Prostate gland (tissue), 2 donors: ENCODE measurements at places on chromosomes 4 and X. TPM values are rescaled to one million over a fixed set of nuclear protein-coding genes. Genes with fewer than 3 reads are reported as not detected.

- no peaks in the 10 kb centered on the region for H3K27me3 ChIP-seq
- no peak overlapping the region for H3K27ac ChIP-seq
- no peaks in the 10 kb centered on the region for H3K36me3 ChIP-seq
These were observed 255.8 kb downstream of the OPHN1 start for GRCh38 chrX:68177542-68177941.

DNA sequence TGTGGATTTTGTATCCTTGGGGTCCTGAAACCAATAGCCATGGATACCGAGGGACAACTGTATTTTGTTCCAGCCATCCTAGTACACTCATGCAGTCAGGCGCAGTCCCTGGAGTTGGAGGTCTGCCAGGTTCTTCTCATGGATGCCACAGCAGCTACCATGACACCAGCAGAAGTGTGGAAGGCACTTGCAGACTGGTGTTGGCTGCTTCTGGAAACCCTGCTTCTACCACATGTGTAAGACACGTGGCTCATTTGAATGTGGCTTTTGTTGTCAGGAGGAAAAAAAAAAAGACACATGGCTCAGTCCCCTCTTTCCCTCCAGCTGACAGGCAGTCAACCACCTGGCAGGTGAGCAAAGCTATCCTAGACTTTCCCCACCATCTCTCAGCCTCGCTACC, 19.4 kb downstream of the DRD5 start:
- H3K27ac ChIP-seq = no peak overlapping the region
- no peaks in the 10 kb centered on the region for H3K36me3 ChIP-seq
- H3K4me1 ChIP-seq = no peaks in the 10 kb centered on the region
- no peak overlapping the region for H3K4me3 ChIP-seq
- H3K27me3 ChIP-seq = no peaks in the 10 kb centered on the region
- no peak for DNase-seq

- H3K4me1 ChIP-seq = no peaks in the 10 kb centered on the region
- DNase-seq = no peak
- H3K4me3 ChIP-seq = no peak overlapping the region
- H3K27ac ChIP-seq = no peak overlapping the region
These were observed 723.7 kb upstream of the AGA start for GRCh38 chr4:178165951-178166308.

DNA sequence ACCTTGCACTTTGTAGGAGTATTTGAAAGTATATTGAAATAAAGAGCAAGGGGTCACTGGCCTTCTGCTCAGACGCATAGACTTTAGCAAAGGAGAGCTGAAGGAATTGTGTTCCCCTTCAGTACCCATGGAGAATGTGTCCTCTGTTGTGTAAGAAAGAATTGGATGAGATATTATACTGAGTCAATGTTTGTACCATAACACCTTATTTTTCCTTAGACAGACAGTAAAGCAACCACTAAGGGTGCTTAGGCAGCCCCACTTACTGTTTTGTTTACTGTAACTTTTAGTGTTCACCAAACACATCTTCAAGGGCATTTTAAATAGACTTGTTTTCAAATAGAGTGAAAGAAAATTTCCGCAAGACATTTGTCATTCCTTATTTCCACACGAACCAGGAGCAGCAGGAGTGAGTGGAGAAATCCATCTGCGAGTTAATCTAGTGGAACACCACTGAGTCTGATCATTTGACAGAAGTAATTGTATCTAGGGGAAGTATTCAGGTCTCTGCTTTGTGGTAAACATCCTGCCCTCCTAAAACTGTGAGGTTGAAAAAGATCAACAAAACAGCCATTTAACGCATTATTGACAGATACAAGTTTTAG, 89.5 kb downstream of the SLIT2 start:
- DNase-seq = no peak
- H3K27me3 ChIP-seq = no peaks in the 10 kb centered on the region
- no peaks in the 10 kb centered on the region for H3K36me3 ChIP-seq
- H3K27ac ChIP-seq = no peak overlapping the region
- H3K4me3 ChIP-seq = no peak overlapping the region

HERC6 gene
- 16.0 TPM for total RNA-seq

DOK7 gene
- 16.4 TPM for total RNA-seq

DNA sequence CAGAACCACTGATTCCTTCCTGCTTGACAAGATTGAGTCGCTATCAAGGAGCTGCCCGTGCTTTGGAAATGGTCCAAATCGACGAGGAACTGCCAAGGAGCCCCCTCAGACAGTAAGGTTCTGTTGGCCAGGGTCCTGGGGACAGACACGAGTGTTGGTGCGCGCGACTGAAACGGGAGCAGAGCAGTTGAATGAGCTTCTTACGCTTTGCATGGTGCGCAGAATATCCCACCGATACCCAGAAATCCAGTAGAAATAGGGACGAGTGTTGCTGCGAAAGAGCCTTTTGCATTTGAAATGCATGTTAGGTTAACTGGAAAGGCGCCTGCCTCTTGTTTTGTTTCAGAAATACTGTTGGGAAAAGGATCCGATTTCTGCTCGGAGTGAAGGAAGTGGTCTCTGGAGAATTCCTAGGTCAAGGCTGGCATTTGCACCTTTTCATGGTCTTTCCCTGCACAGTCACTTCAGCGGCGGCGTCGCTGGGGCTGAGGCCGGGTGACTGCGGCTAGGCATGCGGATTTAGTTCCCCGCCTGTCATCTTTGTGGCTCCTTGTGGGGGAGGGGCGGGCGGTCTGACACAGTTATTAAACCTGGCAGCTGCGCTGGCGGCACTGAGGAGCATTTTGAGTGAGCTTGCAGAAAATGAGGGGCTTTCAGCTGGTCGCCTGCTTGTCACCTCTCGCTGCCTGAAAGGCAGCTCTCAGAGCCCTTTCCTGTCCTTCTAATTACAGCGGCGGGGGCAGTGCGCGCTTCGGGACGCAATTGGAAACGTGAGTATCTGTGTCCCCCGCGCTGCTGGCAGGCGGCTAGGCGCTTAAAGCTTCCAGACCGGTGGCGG, 51.5 kb upstream of the TRIM2 start:
- peak overlapping the region; percentile 29 for H3K4me3 ChIP-seq
- no peaks in the 10 kb centered on the region for H3K36me3 ChIP-seq
- DNase-seq = peak; percentile 23
- no peaks in the 10 kb centered on the region for H3K4me1 ChIP-seq
- H3K27me3 ChIP-seq = no peaks in the 10 kb centered on the region
- no peak overlapping the region for H3K27ac ChIP-seq

- no peaks in the 10 kb centered on the region for H3K4me1 ChIP-seq
- peak; percentile 7 for DNase-seq
- H3K4me3 ChIP-seq = peak within 1 kb of the TSS; percentile 45
- no peaks in the 10 kb centered on the region for H3K27me3 ChIP-seq
- H3K36me3 ChIP-seq = no peaks in the 10 kb centered on the region
These were observed at the start of gene TEC for GRCh38 chr4:48268956-48269860. Gene TEC, minus strand, starts transcription at chr4:48269838. Its CDS starts 41,224 bp downstream, at chr4:48228614.

GRCh38 chrX:6019076-6019475, 209.6 kb downstream of the NLGN4X start:
- no peaks in the 10 kb centered on the region for H3K4me1 ChIP-seq
- H3K27me3 ChIP-seq = no peaks in the 10 kb centered on the region
- no peaks in the 10 kb centered on the region for H3K36me3 ChIP-seq
- H3K4me3 ChIP-seq = no peak overlapping the region

DNA sequence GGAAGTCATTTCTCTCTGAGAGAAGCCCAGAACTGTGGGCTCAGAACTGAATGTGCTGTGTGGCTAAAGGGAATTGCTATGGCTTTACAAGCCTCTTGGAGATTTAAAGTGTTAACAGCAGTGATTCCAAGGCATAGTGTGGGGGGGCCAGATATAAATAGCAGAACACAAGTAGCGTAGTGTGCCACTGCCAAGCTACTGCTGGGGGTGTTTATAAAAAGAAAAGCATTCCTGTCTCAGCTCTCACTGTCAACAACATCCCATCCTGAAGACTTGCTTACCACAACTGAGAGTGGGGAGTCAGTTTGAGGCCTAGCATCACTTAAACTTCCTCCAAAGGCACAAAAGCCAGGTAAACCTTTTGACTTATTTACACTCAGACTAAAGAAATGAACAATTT, at the start of gene ART3:
Gene ART3 (plus strand): TSS at position 242 of the 400 bp plus-strand sequence. CDS start 1,181 bp downstream, outside the sequence.
- no peak within 1 kb of the TSS for H3K27ac ChIP-seq
- DNase-seq = no peak
- H3K27me3 ChIP-seq = no peaks in the 10 kb centered on the region
- no peaks in the 10 kb centered on the region for H3K4me1 ChIP-seq

- H3K36me3 ChIP-seq = no peaks in the 10 kb centered on the region
- H3K27ac ChIP-seq = peak overlapping the region; percentile 23
- no peaks in the 10 kb centered on the region for H3K4me1 ChIP-seq
- DNase-seq = peak; percentile 19
- H3K4me3 ChIP-seq = peak overlapping the region; percentile 37
These were observed 201.9 kb upstream of the AGTR2 start for GRCh38 chrX:115968436-115969252.

DNA sequence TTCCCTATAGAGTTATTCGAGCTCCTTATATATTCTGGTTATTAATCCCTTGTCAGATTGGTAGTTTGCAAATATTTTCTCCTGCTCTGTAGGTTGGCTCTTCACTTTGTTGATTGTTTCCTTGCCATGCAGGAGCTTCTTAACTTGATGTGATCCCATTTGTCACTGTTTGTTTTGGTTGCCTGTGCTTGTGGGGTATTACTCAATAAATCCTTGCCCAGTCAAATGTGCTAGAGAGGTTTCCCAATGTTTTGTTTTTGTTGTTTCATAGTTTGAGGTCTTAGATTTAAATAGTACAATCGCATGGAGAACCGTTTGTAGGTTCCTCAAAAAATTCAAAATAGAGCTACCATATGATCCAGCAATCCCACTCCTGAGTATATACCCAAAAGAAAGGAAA, 2.3 kb upstream of the SYTL5 start:
- H3K27me3 ChIP-seq = no peaks in the 10 kb centered on the region
- DNase-seq = no peak
- H3K27ac ChIP-seq = no peak overlapping the region
- no peaks in the 10 kb centered on the region for H3K36me3 ChIP-seq
- no peaks in the 10 kb centered on the region for H3K4me1 ChIP-seq
